ENCODE measurements at places on chromosomes 16 and 17.

- H3K4me1 ChIP-seq = no peaks in the 10 kb centered on the region
- no peak overlapping the region for H3K4me3 ChIP-seq
- no peak overlapping the region for H3K27ac ChIP-seq
These were observed 234.1 kb upstream of the TOM1L1 start for GRCh38 chr17:54666559-54666958.

DNA sequence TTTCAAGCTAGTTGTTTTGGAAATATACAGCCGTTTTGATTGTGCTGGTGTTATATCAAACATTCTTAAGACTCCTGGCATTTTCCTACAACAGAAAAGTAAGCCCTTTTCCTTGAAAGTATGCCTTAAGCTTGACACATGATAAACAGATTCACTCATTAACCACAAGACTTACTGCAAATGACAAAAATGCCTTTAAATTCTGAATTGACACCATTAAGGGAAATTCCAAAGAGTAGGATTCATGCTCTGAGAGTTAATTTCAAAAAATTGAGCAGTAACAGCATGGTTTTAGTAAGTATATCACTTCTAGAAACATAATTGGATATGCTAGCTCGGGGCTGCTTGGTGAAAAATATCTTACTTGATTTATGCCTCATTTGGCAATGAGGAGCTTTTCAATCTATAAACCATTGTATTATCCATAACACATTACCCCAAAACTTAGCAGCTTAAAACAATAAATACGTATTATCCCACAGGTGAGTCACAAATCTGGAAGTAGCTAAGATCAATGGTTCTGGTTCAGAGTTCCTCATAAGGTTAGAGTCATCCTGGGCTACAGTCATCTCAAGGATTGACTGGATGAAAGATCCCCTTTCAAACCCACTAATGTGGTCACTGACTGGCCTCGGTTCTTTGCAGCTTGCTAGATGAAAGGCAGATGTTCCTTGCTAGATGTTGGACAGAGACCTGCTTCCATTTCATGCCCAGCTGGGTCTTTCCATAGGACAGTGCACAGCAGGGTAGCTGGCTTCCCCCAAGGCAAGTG lies 8.2 kb upstream of the PHAF1 start:
- H3K36me3 ChIP-seq = no peaks in the 10 kb centered on the region
- H3K27ac ChIP-seq = no peak overlapping the region
- H3K27me3 ChIP-seq = no peaks in the 10 kb centered on the region
- no peak overlapping the region for H3K4me3 ChIP-seq
- H3K4me1 ChIP-seq = no peaks in the 10 kb centered on the region

GRCh38 chr17:65749479-65749878 lies 188.0 kb upstream of the AXIN2 start:
- H3K36me3 ChIP-seq = no peaks in the 10 kb centered on the region
- no peaks in the 10 kb centered on the region for H3K4me1 ChIP-seq
- H3K27ac ChIP-seq = no peak overlapping the region
- H3K27me3 ChIP-seq = no peaks in the 10 kb centered on the region
- no peak for DNase-seq
- H3K4me3 ChIP-seq = no peak overlapping the region

GRCh38 chr16:88763502-88764053 lies 21.4 kb downstream of the PIEZO1 start:
- H3K36me3 ChIP-seq = no peaks in the 10 kb centered on the region
- no peak overlapping the region for H3K4me3 ChIP-seq
- peak; percentile 96 for DNase-seq
- no peaks in the 10 kb centered on the region for H3K27me3 ChIP-seq

GRCh38 chr17:50766222-50767023 lies 895 bp downstream of the ANKRD40CL start:
- DNase-seq = no peak
- H3K4me1 ChIP-seq = peaks cover 67% of the 10 kb centered on the region
- no peaks in the 10 kb centered on the region for H3K36me3 ChIP-seq

- DNase-seq = no peak
- H3K27me3 ChIP-seq = no peaks in the 10 kb centered on the region
- H3K4me3 ChIP-seq = no peak overlapping the region
- peaks cover 6% of the 10 kb centered on the region for H3K4me1 ChIP-seq
These were observed 6.5 kb downstream of the PROCA1 start for GRCh38 chr17:28705074-28705659.

DNA sequence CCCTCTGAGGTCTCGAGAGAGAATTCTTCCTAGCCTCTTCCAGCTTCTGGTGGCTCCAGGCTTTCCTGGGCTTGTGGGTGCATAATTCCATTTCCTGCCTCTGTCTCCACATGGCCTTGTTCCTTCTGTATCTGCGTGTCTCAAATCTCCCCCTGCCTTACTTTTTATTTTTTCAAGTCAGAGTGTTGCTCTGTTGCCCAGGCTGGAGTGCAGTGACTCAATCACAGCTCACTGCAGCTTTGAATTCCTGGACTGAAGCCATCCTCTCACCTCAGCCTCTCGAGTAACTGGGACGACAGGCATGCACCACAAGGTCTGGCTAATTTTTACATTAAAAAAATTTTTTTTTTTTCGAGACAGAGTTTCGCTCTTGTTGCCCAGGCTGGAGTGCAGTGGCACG lies 120.6 kb downstream of the SHISA9 start:
- H3K4me1 ChIP-seq = no peaks in the 10 kb centered on the region
- no peak overlapping the region for H3K27ac ChIP-seq
- H3K27me3 ChIP-seq = no peaks in the 10 kb centered on the region
- H3K36me3 ChIP-seq = no peaks in the 10 kb centered on the region
- H3K4me3 ChIP-seq = no peak overlapping the region
- no peak for DNase-seq

- no peaks in the 10 kb centered on the region for H3K27me3 ChIP-seq
- H3K36me3 ChIP-seq = peaks cover 1% of the 10 kb centered on the region
- peak overlapping the region; percentile 95 for H3K4me3 ChIP-seq
These were observed 1.2 kb upstream of the COG1 start for GRCh38 chr17:73191443-73192205.

GRCh38 chr16:677316-678190 lies 2.1 kb downstream of the RHBDL1 start:
- H3K4me1 ChIP-seq = peaks cover 21% of the 10 kb centered on the region
- no peak overlapping the region for H3K27ac ChIP-seq
- no peak for DNase-seq
- H3K36me3 ChIP-seq = peaks cover 3% of the 10 kb centered on the region

GRCh38 chr16:53111078-53111791 lies 56.4 kb downstream of the CHD9 start:
- no peak overlapping the region for H3K27ac ChIP-seq
- peaks cover 40% of the 10 kb centered on the region for H3K4me1 ChIP-seq
- no peaks in the 10 kb centered on the region for H3K27me3 ChIP-seq
- no peaks in the 10 kb centered on the region for H3K36me3 ChIP-seq

- peaks cover 20% of the 10 kb centered on the region for H3K4me1 ChIP-seq
- DNase-seq = peak; percentile 72
- H3K27ac ChIP-seq = no peak overlapping the region
- H3K4me3 ChIP-seq = no peak overlapping the region
- no peaks in the 10 kb centered on the region for H3K27me3 ChIP-seq
These were observed 4.0 kb downstream of the TAC4 start for GRCh38 chr17:49843774-49844350.

DNA sequence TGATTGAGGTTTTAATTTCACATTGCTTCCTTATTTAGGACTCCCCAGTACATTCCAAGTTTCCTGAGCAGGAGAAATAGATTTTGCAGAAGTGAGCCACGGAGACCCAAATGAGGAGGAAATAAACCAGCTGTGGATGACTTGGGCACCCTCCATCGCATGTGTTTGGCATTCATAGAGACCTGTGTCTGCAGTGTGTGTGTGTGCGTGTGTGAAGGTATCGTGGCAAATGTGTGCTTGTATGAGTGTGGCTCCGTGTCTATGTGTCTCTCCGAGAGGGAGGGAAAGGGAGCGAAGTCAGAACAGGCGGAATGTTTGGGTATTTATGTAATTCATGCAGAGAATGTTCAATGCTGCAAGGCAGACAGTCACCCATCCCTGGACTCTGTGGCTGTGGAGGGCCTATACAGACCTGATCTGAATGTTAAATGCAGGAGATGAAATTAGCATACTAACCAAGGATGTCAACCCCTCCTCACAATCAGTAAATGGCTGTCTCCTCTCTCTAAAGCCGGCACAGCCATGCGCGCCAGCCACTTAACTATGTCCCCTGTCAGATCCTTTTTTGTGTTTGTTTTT lies 186.0 kb upstream of the ZFHX3 start:
- H3K4me1 ChIP-seq = peaks cover 14% of the 10 kb centered on the region
- H3K4me3 ChIP-seq = no peak overlapping the region
- H3K27ac ChIP-seq = no peak overlapping the region
- DNase-seq = no peak

GRCh38 chr16:12113523-12114345 lies 137.2 kb downstream of the SNX29 start:
- no peaks in the 10 kb centered on the region for H3K36me3 ChIP-seq
- no peak overlapping the region for H3K27ac ChIP-seq
- no peaks in the 10 kb centered on the region for H3K27me3 ChIP-seq
- no peak overlapping the region for H3K4me3 ChIP-seq
- no peaks in the 10 kb centered on the region for H3K4me1 ChIP-seq
- DNase-seq = no peak

GRCh38 chr17:80492343-80493136 lies 16.1 kb upstream of the NPTX1 start:
- peaks cover 15% of the 10 kb centered on the region for H3K4me1 ChIP-seq
- H3K36me3 ChIP-seq = no peaks in the 10 kb centered on the region
- no peak overlapping the region for H3K4me3 ChIP-seq
- no peaks in the 10 kb centered on the region for H3K27me3 ChIP-seq

DNA sequence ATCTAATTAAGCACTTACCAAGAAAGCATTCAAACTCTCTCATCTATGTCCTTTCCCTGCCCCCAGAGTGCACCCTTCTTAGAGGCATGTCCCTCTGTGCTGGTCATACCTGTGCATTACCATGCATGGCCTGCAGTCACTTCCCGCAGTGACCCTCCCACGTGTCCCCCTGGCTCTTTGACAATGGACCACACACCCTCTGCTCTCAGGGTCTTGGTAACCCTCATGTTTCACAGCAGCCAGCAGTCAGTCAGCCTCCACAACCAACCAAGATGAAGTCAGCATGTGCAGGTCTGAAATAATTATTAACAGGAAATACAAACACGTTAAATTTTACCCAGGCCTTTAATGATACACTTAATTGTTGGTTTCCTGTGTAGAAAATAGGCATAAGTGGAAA lies 10.1 kb downstream of the KRT33A start:
- H3K4me3 ChIP-seq = no peak overlapping the region
- no peaks in the 10 kb centered on the region for H3K27me3 ChIP-seq
- H3K27ac ChIP-seq = no peak overlapping the region
- H3K4me1 ChIP-seq = no peaks in the 10 kb centered on the region

DNA sequence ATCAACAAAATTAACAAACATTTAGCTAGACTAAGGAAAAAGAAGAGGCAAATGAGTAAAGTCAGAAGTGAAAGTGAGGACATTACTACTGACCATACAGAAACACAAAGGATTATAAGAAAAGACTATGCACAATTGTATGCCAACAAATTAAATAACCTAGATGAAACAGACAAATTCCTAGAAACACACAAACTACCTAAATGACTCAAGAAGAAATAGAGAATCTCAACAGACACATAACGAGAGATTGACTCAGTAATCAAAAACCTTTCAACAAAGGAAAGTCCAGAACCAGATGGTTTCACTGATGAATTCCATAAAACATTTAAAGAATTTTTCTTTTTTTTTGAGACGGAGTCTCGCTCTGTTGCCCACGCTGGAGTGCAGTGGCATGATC lies 35.7 kb upstream of the MYLK3 start:
- DNase-seq = no peak
- H3K27me3 ChIP-seq = no peaks in the 10 kb centered on the region
- H3K4me1 ChIP-seq = peaks cover 20% of the 10 kb centered on the region
- H3K4me3 ChIP-seq = no peak overlapping the region
- no peak overlapping the region for H3K27ac ChIP-seq

DNA sequence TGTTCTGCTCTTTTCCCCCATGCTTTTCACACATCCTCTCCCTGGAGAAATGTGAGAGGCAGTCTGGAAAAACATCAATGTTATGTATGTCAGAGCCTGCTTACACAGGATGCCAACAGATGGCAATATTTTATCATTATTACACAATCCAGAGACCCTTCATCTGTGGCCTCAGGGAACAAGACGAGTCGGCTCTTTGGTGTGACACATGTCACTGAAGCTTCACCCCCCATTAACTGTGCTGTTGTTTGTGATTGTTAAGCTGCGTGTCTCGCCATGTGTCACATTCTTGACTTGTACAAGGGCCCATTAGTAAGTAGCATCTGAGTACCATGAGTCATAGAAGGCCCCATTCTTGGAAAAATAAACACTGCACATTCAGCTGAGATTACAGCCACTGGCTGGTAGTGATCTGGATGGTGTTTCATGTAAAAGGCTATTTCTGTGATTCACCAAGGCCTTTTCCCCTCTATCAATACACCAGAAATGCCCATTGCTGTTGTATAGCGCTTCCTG lies 682.1 kb upstream of the SOX9 start:
- H3K4me1 ChIP-seq = peaks cover 5% of the 10 kb centered on the region
- no peak overlapping the region for H3K4me3 ChIP-seq
- H3K36me3 ChIP-seq = no peaks in the 10 kb centered on the region
- H3K27ac ChIP-seq = no peak overlapping the region

GRCh38 chr17:404703-405102 lies 52.1 kb upstream of the RPH3AL start:
- no peak overlapping the region for H3K4me3 ChIP-seq
- DNase-seq = no peak
- no peaks in the 10 kb centered on the region for H3K36me3 ChIP-seq
- no peak overlapping the region for H3K27ac ChIP-seq
- no peaks in the 10 kb centered on the region for H3K27me3 ChIP-seq
- no peaks in the 10 kb centered on the region for H3K4me1 ChIP-seq

GRCh38 chr17:37650419-37651003 lies 7.3 kb upstream of the DDX52 start:
- peaks cover 13% of the 10 kb centered on the region for H3K4me1 ChIP-seq
- H3K4me3 ChIP-seq = no peak overlapping the region
- peak; percentile 64 for DNase-seq

DNA sequence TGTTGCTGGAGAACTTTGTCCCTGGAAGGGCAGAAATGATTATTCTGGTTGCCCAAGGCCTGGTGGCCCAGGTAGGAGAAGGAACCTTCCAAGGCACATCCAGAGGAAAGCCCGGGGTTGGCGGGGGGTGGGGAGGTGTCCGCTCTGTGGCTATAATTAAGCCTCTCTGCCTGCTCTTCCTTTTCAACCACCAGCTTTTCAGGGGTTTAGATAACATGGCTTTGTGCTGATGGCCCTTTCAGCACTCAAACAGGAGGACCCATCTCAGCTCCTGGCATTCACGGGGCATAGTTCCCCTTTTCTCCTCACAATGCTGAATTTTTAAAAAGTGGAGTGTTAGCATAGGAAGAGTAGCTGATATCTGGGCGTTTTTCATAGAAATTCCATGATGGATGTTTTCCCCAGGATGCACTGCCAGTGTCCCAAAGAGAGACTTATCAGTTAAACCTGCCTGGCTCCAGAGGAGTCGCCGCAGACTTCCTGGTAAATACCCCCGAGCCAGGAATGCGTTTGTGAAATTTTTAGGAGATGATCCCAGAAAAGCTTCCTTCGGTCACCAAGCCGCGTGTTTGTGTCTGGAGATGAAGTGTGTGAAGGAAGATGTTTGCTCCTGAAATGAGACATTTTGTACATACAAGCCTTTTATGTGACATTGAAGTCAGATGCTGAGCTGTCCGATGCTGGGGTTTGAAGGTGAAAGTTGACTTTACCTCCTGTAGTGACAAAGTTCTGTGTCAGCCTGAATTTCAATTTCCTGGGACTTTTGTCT lies 188.5 kb downstream of the MSI2 start:
- peak; percentile 47 for DNase-seq
- peaks cover 3% of the 10 kb centered on the region for H3K36me3 ChIP-seq
- H3K27ac ChIP-seq = peak overlapping the region; percentile 48
- no peaks in the 10 kb centered on the region for H3K27me3 ChIP-seq
- H3K4me3 ChIP-seq = no peak overlapping the region

All from Caco-2 (cell line).